Activated CD4-positive, alpha-beta T cell treated with anti-CD3 and anti-CD28 coated beads, Interleukin-2, amount 50 U/mL, for 4 hours (primary cell): ENCODE measurements at places on chromosomes 2 and 18.

- DNase-seq = no peak
These were observed 100.1 kb upstream of the ALKAL2 start for GRCh38 chr2:387980-388421.

GRCh38 chr18:78538669-78539440, 440.8 kb upstream of the SALL3 start:
- DNase-seq = no peak

- DNase-seq = no peak
These were observed 95.0 kb downstream of the RNF144A start for GRCh38 chr2:7012141-7012764.

DNA sequence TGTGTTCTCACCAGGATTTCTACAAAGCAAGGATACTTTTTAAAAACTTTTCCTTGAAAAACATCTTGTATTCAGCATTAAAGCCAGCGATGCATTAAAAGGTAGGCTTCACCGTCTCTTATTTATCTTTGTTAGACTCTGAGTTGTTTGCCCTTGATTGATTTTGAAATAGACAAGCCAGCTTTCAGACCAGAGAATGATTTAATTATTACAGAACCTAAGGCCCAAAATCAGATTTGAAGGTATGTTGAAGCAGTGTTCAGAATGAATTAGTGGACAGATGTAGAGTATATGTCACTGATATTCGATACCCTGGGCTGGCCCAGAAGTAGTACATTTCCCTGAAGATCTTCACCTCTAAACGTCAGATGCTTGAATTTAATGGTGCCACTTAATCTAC, 136.4 kb downstream of the THSD7B start:
- no peak for DNase-seq

- no peak for DNase-seq
These were observed 226.8 kb downstream of the LDLRAD4 start for GRCh38 chr18:13445241-13445897.

GRCh38 chr18:50469380-50469781, 90.5 kb upstream of the MAPK4 start:
- no peak for DNase-seq

GRCh38 chr2:68934021-68934420, 18.7 kb downstream of the GKN2 start:
- no peak for DNase-seq

DNA sequence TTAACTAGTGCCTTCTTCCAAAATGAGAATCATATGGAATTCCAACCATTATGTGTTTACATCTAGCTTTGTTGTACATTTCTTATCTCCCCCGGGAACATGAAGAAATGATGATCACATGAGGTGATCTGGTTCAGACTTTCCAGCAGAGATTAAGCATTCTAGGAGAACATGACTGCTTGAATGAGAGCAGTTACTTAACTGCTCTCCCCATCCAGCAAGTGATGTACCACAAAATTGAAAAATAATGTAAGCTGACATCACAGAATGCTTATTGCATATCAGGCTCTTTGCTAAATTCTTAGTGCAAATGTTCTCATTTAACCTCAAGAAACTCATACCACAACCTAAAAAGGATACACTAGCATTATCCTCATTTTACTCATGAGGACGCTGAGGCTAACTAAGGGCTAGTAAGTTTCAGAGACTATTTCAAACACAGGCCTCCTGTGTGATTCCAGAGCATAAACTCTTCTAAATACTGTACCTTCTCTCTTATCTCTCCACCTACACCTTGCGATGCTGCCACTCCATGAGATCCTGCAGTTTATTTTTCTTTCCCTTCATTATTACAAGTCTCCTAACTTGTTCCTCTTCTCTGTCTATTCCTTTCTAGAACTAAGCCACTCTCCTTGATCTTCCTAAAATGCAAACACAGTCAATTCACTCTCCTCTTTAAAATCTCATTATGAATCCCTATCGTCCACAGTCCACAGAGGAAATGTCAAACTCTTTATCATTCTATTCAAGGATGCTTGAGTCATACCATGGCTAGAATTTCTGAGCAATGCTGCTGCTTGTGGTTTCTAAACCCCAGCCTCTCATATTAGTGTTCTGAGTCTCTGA, 1224.8 kb upstream of the ZEB2 start:
- DNase-seq = no peak

DNA sequence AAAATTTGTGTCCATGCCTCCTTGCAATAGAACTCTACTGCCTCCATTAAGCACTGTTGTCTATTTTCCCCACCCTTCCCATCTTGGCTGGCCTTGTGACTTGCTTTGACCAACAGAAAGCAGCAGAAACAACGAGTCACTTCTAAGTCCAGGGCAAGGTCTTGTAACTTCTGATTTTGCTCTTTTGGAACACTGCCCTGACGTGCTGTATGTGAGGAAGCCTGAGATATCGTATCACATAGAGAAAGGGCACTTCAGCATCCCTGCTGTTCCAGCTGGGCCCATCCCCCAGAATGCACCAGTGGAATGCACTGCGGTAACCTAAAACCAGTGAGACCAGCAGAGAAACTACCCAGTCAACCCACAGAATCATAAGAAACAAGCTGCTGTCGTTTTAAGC, 28.1 kb downstream of the NCKAP1 start:
- no peak for DNase-seq

GRCh38 chr18:6745504-6746031, 16.1 kb downstream of the ARHGAP28 start:
- DNase-seq = no peak

GRCh38 chr2:218718058-218718457, 7.4 kb downstream of the TTLL4 start:
- no peak for DNase-seq

DNA sequence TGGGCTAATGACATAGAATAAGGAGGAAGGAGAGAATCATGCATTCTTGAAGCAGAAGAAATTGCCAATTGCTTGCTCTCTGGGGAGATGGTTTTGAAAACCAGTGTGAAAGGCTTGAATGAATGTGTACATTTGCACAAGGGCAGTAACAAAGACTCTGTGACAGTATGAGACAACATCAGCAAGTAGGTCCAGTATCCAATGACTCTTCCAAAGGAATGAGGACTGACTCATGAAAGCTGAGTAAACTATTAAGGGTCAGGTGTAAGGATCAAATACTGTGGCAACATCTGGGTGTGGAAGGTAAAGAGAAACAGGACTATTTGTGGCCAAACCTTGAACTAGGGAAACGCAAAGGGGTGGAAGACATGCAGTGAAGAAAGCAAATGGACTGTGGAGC, 886.0 kb upstream of the CHAC2 start:
- no peak for DNase-seq

GRCh38 chr2:5867056-5867455, 174.9 kb downstream of the SOX11 start:
- no peak for DNase-seq

DNA sequence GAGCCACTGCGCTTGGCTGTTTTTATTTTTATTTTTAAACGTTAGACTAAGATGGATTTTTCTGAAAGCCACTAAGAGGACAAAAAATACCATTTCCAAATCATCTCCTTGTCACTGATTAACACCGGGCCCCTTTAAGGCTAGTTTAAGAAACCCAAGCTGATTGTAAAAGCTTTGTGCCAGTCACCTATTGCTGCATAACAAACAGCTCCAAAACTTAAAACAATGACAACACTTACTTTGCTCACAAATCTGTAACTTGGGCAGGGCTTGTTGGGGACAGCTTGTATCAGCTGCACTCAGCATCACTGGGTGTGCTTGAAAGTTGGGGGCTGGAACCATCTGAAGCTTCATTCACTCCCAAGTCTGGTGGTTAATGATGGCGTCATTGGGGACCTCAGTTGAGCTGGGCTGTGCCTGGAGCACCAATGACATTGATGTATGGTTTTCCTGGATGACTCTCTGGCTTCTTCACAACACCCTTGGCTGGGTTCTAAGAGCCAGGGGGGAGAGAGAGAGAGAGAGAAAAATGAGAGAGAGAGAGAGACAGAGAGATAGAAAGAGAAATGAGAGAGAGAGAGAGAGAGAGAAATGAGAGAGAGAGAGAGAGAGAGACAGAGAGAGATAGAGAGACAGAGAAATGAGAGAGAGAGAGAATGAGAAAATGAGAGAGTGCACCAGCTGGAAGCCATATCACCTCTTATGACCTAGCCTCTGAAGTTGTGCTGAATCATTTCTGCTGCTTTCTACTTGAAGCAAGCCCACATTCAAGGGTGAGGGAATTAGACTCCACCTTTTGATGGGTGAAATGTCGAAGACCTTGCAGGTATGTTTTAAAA, 26.0 kb upstream of the ATG16L1 start:
- DNase-seq = no peak

GRCh38 chr2:169095621-169096105, 26.3 kb downstream of the DHRS9 start:
- no peak for DNase-seq

DNA sequence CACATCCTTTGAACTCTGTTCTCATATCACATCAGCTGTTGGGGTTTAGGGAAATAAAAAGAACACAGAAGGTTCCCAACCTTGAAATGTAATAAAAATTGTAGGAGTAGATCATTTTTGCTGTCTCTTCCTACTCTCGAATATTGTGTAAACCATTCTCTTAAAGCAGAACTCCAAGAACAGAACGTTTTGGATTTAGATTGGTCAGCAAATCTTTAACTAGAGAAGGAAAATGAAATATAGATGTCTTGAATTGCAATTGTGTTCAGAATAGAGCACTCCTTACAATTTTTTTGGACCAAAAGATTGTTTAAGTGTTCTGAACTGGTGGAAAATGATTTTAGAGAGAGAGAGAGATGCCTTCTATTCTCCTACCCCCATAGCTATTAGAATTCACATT, 23.9 kb upstream of the THSD7B start:
- no peak for DNase-seq

DNA sequence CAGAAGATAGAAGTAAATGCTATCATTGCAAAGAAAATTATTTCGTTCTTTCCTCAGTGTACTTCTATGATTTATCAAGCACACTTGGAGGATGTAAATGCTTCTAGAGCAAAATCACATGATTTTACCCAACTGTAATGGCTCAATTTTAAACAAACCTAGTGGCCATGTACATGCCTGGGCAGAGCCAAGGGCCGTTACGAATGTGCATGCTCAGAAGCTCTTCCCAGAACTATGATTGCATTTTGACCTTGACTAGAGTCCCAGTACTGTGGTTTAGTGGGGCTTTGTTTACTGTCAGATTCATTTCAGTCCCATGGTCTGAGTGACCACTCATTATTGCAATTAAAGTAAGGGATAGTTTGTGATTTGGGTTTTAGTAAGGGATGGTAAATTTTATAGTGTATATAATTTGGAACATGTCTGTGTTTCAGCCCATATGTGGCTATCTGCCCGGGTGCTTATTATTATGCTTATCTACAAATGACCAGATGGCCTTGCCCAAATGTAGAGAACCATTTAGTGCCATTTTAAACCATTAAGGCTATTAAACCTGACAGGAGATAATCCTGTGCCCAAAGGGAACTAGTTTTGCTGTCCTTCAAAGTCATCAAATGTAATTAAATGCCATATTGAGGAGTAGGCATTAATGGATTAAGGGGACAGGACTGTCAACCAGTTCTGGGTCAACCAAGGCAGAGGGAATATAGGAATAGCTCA, 239.1 kb downstream of the ICOS start:
- no peak for DNase-seq

DNA sequence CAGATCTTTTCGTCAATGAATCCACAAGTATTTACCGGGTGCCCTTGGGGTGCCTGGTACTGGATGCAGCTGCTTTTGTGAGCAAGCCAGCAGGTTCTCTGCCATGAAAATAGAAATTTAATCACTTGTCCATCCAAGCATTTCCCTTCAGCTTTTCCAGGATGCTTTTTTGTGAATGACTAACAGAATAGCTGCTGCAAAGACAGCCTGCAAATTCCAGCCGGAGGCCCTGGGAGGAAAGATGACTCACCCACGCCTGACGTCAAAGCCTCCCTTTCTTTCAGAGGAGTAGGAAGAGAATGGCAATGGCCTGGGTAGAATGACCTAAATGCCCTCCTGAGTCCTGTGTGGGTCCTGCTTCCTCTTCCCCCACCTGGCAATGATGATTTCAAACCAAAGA, 111.9 kb downstream of the AP1S3 start:
- DNase-seq = no peak

GRCh38 chr2:7726989-7727388, 809.8 kb downstream of the RNF144A start:
- no peak for DNase-seq

DNA sequence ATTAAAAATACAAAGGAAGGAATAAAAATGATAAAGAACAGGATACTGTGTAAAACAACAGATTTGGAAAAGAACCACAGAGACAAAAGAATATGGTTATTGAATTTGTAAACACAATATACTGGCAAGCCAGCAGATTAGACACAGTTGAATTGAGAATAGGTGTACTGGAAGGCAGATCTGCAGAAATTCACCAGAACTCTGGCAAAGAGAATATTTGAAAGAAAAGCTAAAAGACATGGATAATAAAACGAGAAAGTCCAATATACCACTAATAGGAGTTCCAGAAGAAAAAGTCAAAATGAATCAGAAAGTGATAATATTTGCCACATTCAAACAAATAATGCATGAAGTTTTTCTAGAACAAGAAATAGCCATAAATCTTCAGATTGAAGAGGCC, 11.9 kb upstream of the NEURL3 start:
- no peak for DNase-seq

DNA sequence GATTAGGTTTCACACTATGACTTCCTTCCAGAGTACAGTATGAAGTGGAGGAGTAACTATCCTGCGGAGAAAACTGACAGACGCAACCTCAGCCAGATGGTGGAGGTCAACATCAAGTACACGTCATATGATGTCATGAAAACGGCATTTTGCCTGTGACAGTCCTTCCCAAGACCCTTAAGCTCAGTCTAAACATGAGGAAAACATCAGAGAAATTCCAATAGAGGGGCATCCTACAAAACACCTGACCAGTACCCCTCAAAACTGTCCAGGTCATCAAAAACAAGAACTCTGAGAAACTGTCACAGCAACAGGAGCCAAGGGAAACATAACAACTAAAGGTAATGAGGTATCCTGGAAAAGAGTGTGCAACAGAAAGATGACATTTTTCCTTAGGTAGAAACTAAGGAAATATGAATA, 1.7 kb downstream of the RNU4ATAC start:
- DNase-seq = no peak

GRCh38 chr2:218980735-218981389, 4.1 kb downstream of the FEV start:
- no peak for DNase-seq

DNA sequence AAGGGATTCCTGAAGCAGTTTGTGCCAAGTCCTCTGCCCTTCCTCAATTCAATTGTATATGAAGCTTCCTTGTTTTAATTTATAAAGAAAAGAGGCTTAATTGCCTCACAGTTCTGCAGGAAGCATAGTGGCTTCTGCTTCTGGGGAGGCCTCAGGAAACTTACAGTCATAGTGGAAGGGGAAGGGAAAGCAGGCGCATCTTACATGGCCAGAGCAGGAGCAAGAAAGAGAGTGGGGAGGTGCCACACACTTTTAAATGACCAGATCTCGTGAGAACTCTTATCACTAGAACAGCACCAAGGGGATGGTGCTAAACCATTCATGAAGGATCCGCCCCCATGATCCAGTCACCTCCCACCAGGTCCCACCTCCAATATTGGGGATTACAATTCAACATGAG, 114.2 kb downstream of the SGPP2 start:
- DNase-seq = no peak

- DNase-seq = no peak
These were observed 60.8 kb downstream of the DNER start for GRCh38 chr2:229653531-229653930.

GRCh38 chr2:180494286-180494685, 486.1 kb upstream of the UBE2E3 start:
- DNase-seq = no peak
